MCF 10A (cell line): ENCODE measurements at places on chromosomes 2 and 18.

- no peak for DNase-seq
These were observed 269.8 kb upstream of the MMADHC start for GRCh38 chr2:149857344-149857743.

GRCh38 chr18:26119246-26119645, 14.4 kb upstream of the PSMA8 start:
- no peak for DNase-seq

DNA sequence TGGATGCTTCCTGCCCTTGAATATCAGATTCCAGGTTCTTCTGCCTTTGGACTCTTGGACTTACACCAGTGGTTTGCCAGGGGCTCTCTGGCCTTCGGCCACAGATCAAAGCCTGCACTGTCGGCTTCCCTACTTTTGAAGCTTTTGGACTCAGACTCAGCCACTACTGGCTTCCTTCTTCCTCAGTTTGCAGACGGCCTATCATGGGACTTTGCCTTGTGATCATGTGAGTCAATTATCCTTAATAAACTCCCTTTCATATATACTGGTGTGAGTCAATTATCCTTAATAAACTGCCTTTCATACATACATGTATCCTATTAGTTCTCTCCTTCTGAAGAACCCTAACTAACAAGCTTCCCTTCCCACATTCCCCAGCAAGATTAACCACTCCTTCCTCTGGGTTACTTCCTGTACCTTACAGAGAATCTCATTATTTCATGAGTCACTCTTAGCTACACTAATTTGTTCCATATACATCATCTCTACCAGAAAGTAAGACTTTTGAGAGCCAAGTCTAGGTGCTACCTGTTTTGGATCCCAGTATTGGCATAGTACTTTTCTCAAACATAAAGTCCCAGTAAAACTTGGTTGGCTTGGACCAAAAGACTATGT, 31.3 kb upstream of the LRATD1 start:
- DNase-seq, result no peak

DNA sequence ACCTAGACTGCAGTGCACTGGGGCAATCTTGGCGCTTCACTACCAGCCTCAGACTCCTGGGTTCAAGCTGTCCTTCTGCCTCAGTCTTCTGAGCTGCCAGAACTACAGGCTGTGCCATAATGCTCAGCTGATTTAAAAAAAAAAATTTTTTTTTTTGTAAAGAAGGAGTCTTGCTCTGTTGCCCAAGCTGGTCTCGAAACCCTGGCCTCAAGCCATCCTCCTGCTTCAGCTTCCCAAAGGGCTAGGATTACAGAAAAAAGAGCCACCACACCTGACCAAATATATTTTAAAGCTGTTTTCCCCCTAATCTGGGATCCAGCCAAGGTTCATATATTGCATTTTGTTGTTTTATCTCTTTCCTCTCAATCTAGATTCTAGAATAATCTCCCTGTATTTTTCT, 82.2 kb downstream of the RAB31 start:
- DNase-seq, result no peak

- no peak for DNase-seq
These were observed 30.9 kb upstream of the IL1R2 start for GRCh38 chr2:101960819-101961337.

DNA sequence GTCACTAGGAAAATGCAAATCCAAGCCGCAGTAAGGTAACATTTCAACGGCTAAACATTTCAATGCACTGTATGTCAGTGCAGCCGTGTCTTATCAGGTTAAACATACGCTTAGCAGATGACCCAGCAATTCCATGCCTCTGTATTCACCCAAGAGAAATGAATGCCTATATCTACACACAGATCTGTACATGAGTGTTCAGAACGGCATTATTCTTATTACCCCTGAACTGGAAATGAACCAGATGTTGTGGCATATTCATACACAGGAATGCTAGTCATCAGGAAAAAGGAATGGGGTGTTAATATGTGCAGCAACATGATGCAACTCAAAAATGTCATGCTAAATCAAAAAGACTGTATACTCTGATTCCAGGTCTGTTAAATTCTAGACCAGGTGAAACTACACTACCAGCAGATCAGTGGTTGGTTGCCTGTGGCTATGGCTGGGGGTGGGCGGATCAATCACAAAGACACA, 80.4 kb upstream of the RPL31 start:
- no peak for DNase-seq

- peak; percentile 51 for DNase-seq
These were observed 74.8 kb downstream of the B3GNT2 start for GRCh38 chr2:62270728-62271127.

DNA sequence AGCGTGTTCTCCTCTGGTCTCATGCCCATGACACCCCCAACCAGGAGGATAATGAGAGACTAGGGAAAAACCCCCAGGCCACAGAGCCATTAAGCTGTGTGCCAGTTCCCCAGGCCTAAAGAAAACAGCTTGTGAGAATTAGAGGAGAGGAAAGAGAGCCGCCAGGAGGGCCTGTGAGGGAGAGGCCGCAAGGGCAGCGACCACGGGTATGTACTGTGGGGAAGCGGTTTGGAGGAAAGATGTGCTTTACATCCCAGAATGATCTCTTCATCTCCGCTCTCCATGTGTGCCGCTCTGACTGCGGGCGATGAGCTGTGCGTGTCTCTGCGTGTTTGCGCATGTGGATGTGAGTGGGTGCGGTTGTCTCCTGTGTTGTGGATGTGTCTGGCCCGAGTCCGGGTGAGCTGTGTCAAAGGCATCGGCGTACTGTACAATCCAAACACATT, 82.9 kb downstream of the DYSF start:
- no peak for DNase-seq

GRCh38 chr2:118520246-118520645, 327.2 kb downstream of the EN1 start:
- no peak for DNase-seq

- no peak for DNase-seq
These were observed 83.9 kb upstream of the SLC39A10 start for GRCh38 chr2:195572895-195573683.

DNA sequence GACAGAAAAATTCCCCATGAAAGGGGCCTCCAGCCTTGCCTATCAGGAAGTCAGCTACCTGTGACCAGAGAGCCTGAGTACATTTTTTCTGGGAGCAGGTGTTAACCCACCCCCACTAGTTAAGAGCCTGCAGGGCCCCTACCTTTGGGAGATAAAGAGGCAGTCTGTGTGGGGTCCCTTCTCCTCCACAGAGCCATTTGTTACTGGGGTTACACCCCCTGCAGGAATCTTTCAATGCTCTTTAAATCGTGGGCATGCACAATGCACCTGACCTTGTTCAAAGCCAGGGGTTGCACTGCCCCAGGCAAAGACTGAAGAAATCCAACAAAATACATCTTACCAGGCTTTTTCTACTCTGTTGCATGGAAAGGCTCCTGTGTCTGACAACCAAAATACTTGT, 15.7 kb upstream of the LYPD6 start:
- DNase-seq, result no peak
